ENCODE measurements at places on chromosomes 2 and 18.

- DNase-seq, result no peak
Observed at GRCh38 chr2:191012845-191013681, 908 bp downstream of the STAT1 start.

GRCh38 chr2:136767030-136767429 lies 1.7 kb downstream of the THSD7B start:
- no peak for DNase-seq

GRCh38 chr18:76121011-76121410 lies 374.0 kb downstream of the ZNF516 start:
- no peak for DNase-seq

DNA sequence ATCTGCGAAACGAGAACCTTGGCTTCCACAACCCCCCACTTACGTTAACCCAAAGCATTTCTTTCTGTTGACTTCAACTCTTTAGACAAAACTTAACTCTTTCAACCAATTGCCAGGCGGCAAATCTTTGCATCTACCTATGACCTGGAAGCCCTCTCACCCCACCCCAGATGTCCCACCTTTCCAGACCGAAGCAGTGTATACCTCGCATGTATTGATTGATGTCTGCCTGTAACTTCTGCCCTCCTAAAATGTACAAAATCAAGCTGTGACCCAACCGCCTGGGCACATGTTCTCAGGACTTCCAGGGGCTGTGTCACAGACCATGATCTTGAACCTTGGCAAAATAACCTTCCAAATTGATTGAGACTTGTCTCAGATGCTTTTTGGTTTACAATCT lies 12.3 kb downstream of the AQP12B start:
- no peak for DNase-seq

- DNase-seq, result no peak
Observed at GRCh38 chr18:73279498-73279897, 411.7 kb upstream of the NETO1 start.

DNA sequence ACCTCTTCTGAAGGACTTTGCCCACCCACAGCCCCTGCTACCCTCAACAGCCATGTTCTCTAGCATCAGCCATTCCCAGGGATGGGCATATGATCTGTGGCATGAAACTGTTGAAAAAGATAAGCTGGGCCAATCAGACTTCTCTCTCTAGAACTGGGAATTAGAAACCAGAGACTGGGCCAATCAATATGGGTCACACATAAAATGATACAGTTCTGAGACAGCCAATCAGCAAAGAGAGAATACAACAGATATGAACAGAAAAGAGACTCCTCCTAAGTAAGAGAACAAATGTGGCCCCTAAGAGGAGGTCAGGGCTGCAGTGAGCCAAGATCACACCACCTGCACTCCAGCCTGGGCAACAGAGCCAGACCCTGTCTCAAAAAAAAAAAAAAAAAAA lies 2.1 kb downstream of the KIDINS220 start:
- no peak for DNase-seq

Data from stimulated activated CD8-positive, alpha-beta memory T cell treated with anti-CD3 and anti-CD28 coated beads, Interleukin-4, amount 100 ng/mL, for 24 hours (primary cell).